ENCODE measurements at places on chromosomes 3 and 15.

- DNase-seq: no peak
Measured at GRCh38 chr3:180973543-180973942, 16.0 kb downstream of the DNAJC19 start.

DNA sequence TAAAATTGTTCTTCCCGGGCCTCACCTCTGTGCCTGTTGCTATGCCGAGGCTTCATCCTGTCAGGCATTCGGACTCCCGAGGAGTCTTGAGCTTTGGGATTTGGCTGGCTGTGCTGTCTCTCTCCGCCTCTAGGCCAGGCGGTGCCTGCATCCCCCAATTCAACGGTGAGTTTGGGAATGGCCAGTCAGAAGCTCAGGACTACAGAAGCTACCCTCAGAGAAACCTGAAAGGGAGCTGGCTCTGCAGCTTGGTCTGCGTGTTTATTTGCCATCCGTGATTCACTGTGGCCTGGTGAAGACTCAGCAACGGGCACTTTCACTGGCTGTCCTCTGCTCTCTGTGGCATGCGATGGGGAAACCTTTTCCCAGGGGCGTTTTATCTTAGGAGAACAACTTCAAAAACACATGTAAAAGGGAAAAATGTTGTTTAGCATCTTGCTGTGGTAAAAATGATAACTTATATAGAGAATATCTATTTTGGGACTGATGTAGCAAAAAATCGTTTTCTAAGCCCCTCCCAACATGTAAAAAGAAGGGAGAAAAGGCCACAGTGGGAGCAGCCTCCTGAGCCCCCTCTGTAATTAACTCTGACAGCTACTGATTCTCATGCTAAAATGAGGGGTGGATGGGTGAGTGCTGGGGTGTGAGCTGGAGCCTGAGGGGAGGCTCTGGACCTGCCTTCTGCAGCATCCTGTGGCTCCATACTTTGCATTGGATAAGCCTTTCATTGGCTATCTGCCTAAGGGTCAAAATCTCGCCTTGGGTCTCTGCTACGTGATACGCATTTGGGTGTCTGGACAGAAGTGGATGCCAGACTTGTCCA lies 103.4 kb upstream of the KLHL25 start:
- no peak for DNase-seq

DNA sequence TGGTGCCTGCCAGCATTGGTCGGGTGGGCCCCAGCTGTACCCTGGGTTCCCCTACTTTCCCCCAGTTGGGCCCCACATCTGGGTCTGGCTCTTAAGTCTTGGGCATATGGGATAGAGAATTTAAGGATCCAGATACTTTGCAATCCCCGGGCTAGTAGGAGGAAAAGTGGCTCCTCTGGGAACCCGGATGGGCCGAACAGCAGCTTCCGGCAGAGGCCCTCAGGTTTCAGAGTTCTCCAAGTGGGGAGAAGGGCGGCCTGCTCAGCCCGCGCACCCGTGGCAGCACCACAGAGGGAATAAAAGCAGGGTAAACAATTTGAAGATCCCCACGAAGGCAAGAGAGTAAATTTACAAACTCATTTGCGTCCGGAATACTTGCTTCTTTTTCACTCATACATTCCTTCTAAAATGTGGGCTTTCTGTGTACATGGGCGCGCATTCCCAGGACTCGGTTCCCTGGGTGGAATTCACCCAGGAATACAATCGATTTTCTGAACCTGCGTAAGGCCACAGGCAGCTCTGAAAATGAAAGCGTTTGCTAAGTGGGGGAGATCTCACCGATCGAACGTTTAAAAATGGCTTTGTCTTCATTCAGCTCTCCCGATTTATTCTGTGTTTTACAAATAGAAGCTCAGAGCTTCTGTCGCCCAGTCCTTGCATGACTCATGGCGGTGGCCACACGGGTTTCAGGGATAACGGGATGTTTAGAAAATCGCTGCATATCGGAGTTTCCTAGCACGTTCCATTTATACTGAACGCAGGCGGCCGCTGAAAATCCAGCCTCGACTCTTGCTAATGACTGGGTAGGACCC lies 74.0 kb upstream of the POLG start:
- no peak for DNase-seq

- DNase-seq: no peak
Measured at GRCh38 chr3:14569474-14570000, 29.4 kb upstream of the GRIP2 start.

DNA sequence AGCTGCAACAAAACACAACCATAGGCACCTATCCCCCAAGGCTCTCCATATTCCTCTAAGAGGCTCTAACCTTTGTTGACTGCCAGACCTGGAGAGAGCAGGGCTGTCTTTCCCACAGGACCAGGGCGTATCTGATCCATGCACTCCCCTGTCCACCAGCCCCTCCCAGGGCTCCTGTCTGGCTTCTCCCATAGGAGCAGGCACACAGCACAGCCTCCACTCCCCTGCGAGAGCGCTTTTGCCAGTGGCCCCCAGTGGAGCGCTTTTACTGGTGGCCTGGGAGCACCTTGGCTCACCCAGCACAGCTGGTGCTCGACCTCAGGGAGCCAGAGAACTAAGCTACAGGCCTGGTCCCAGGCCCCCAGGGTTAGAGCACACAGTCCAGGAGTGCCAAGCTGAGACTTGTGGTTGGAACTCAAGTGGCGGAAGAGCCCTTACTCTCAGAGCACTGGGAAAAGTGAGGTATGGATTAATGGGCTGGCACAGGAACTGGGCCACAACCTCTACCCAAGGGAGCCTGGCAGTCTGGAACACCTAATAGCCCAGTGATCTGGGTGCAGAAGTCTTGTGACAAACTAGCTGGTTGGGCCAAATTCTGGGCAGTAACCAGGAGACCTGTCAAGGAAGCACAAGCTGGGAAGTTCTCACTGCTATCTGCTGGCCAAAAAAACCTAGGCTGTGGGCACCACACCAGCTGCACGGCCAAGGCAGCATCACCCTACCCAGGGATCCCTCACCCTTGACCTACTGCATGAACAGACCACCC lies 79.6 kb downstream of the PPP2R3A start:
- DNase-seq: no peak

DNA sequence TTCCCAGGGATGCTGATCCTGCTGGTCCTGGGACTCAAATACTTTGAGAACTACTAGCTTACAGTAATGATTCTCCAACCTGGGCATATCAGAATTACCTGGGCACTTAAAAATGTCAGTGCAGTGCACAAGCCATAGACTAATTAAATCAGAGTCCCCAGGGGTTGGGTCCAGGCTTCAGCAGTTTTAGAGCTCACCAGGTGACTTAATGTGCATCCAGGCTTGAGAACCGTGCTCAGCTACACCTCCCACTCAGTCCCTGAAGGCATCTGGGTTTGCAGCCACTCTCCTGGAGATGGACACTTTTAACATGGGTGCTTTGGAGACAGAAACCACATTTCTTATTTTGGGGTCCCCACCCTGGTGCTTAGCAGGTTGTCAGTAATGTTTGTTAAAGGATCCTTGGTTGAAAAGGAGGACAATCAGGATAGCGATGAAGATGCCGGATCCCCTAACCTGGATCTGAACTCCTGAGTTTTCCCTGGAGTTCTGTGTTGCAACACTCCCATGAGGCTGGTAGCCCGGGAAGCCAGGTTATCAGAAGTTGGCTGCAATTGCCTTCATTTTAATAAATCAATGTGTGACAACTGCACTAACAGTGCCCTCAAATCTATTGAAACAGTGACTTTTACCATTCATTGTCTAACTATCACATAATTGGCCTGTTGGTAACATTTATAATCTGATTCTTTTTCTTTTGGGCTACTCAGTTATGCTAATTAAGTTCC lies 48.1 kb downstream of the BFSP2 start:
- no peak for DNase-seq

DNA sequence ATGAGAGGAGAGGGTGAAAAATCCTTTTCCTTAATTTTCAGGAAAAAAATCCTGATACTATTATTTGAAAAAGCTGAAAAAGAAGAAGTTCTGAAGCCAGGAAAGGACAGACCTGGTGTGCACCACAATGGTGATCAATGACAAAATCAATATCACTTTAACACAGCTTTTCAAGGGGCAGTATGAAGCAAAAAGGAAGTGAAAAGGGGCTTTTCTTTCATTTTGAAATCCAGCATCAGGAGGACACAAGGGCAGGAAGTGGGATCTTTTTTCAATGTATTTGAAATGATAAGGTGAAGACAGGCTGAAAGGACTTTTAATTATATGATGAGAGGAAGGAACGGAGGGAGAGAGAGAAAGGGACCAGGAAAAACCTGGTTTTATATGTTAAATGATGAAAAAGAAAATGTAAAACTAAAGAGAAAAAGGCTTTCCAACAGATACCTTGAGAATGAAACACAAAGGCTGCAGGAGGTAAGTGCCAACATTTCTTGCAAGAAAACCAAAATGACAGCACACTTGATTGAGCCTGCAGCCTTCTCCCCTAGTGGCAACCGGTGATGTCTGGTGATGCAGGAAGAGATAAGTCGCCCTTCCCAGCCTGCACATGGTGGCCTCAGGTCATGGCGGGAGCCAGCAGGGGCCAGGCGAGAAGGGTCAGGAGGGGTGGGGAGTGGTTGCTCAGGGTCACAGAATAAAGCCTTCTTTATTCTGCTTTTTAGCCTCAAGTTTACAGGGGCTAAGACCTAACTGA lies 236.7 kb upstream of the WNT5A start:
- DNase-seq: no peak

- DNase-seq: no peak
Measured at GRCh38 chr3:134432236-134432635, 53.5 kb downstream of the ANAPC13 start.

- no peak for DNase-seq
Measured at GRCh38 chr3:120341658-120342346, 7.4 kb downstream of the LRRC58 start.

DNA sequence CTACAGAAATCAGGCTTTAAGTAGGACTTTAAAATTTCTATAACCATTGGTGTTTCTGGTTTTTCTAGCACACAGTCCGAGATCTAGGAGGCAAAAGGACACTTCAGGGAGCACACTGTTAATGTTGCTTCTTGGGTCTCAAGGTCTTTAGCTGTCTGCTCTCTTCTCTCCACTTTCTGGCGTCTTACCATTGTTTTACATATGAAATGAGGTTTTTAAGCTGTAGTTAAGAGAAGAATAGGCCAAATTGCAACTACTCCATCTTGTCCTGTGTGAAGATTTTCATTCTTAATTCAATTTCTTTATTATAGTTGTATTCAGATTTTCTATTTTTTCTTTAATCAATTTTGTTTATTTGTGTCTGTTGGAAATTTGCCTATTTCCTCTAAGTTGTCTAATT lies 151.4 kb downstream of the WNT7A start:
- no peak for DNase-seq

GRCh38 chr15:76809412-76810103 lies 95.6 kb downstream of the SCAPER start:
- DNase-seq: no peak

GRCh38 chr15:66758844-66759243 lies 56.8 kb downstream of the SMAD6 start:
- no peak for DNase-seq

- no peak for DNase-seq
Measured at GRCh38 chr3:882533-882932, 210.3 kb upstream of the CNTN6 start.

DNA sequence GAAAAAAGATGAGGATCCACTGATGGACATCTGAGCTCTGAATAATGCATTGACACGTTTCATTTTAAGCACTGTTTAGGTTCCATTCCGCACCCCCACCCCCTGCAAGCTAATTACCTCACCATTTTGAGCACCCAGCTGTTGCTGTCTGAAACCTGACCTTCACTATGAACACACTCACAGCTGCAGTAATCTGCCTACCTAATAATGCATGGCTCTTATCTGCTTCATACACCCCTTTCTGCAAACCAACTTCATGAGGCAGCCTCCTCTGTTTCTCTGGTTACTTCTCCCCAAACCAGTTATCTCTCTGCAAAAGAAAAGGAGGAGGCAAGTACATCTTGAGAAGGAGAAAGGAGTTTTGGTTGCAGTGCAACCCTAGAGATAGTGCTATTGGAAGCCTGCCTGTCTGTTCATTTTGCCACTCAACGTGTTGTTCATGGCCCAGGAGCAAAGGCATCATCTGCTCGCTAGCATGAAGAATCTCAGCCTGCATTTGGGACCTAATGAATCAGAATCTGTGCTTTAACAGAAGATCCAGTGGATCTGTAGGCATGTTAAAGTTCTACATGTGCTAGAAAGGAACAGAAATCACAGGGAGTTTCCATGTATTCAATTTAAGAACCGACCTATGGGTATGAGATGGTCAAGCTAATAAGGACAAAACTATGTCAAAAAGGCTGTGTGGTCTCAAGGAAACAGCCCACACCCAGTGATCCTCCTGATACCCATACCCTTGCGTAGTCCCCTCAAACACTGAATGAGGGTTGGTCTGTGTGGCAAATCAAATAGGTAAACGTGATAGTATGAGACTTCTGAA lies 87.2 kb downstream of the MB21D2 start:
- no peak for DNase-seq

DNA sequence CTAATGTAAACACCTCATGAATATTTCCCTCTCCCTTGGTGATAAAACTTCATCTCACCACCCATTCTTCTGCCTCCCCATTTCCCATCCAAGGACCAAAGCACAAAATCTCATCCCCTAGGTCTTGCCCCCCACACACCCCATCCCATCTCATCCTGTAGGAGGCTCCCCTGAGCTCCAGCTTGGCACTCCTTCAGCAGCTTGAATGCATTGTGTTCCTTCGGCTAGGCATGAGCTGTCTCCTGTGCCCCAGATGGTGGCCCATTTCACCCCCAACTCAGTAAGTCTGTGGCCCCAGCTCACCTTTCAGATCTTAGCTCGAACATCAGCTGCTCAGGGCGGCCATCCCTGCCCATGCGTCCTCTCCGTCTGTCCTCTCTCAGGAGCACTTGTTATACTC lies 203.6 kb upstream of the NR2F2 start:
- no peak for DNase-seq

GRCh38 chr3:126918355-126918821 lies 64.5 kb upstream of the PLXNA1 start:
- no peak for DNase-seq

DNA sequence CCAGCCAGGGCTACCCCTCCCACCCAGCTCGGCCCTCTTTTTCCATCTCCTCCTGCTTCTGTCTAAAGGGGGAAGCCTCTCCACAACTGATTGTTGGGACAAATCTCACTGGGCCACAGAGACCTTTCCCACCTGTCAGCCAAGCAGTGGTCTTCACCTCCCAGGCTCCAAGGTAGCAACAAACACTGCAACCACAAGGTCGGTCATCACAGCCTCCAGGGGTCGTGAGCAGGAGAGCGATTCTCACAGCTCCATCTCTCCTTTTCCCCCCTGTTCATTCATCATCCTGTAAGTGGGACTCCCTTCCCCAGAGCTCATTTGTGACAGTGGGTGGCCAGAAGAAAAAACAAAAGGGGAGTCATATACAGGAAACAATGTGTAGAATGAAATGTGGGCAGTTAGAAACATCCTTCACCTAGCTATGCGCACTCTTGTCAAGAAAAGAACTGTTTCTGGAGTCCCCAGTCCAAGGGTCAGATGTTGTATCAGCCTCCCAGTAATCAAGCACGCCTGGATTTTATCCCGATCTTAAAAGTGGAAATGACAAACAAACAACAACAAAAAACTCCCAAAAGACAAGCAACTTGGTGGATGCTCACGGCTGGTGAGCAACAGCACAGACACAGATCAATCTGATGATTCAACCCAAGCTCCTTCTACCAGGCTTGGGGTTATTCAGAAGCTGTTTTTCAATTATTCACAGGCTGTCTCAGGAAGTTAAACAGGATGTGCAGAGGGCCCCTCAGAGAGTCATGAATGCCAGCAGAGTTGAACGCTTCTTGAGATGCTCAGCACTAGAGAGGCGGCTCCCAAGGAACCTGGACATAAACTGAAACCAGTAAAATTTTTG lies 22.4 kb downstream of the LYZL4 start:
- no peak for DNase-seq

- no peak for DNase-seq
Measured at GRCh38 chr3:106059953-106060517, 191.2 kb upstream of the CBLB start.

- DNase-seq: peak; percentile 66
Measured at GRCh38 chr3:48400824-48401433, 28.9 kb downstream of the FBXW12 start.

All from globus pallidus (tissue), 1 donor.